Foreskin keratinocyte (primary cell): ENCODE measurements at places on chromosomes 1 and 21. TPM values are rescaled to one million over a fixed set of nuclear protein-coding genes. Genes with fewer than 3 reads are reported as not detected.

The ZP4 gene
- 2.6 and 4.5 TPM in 2 replicates for total RNA-seq

The OR2T2 gene
- total RNA-seq, result not detected in 2 replicates

The GPR25 gene
- total RNA-seq, result not detected in 2 replicates

The GRIK1 gene
- not detected in 2 replicates for total RNA-seq

The SMCP gene
- total RNA-seq, result not detected in 2 replicates

The ADCY10 gene
- total RNA-seq, result 0.14 TPM in 1 of 2 replicates, not detected in the other

The PLEKHN1 gene
- 3.0 and 4.6 TPM in 2 replicates for total RNA-seq

The KLF17 gene
- total RNA-seq, result not detected in 2 replicates

The XPR1 gene
- 25.1 and 27.6 TPM in 2 replicates for total RNA-seq

The CSDE1 gene
- 319 and 325 TPM in 2 replicates for total RNA-seq

The ZNF683 gene
- not detected in 2 replicates for total RNA-seq

The HIVEP3 gene
- total RNA-seq, result 0.71 and 0.78 TPM in 2 replicates

The SLAMF8 gene
- not detected in 2 replicates for total RNA-seq

The OR2L3 gene
- total RNA-seq, result not detected in 2 replicates

The C1QB gene
- total RNA-seq, result not detected in 2 replicates

The CD1B gene
- total RNA-seq, result not detected in 2 replicates

The RGS8 gene
- not detected in 2 replicates for total RNA-seq

The ACTL8 gene
- not detected in 2 replicates for total RNA-seq

The FAM72D gene
- 2.7 and 4.8 TPM in 2 replicates for total RNA-seq

The HSF2BP gene
- total RNA-seq, result 2.1 and 4.1 TPM in 2 replicates

The GJA9 gene
- total RNA-seq, result 0.21 and 0.27 TPM in 2 replicates

The PPIE gene
- 53.6 and 55.3 TPM in 2 replicates for total RNA-seq

The PPM1J gene
- 6.0 and 6.3 TPM in 2 replicates for total RNA-seq

The ECM1 gene
- total RNA-seq, result 59.5 and 73.1 TPM in 2 replicates

The S100A1 gene
- total RNA-seq, result not detected in 2 replicates

The LMOD1 gene
- total RNA-seq, result not detected in 2 replicates

The LRRIQ3 gene
- total RNA-seq, result 1.0 and 2.1 TPM in 2 replicates

The FAM3B gene
- not detected in 2 replicates for total RNA-seq

The PRAMEF33 gene
- not detected in 2 replicates for total RNA-seq

The USP21 gene
- total RNA-seq, result 12.2 and 14.1 TPM in 2 replicates

The LUZP1 gene
- total RNA-seq, result 57.9 and 60.7 TPM in 2 replicates

The F3 gene
- 472 and 766 TPM in 2 replicates for total RNA-seq

The ERICH3 gene
- not detected in 2 replicates for total RNA-seq

The KCND3 gene
- total RNA-seq, result 0.07 and 0.10 TPM in 2 replicates

The RSPH1 gene
- 0.11 TPM in 1 of 2 replicates, not detected in the other for total RNA-seq

The NOS1AP gene
- total RNA-seq, result 0.27 and 0.32 TPM in 2 replicates

The ZNF436 gene
- total RNA-seq, result 11.8 TPM in 2 replicates

The CSF3R gene
- not detected in 2 replicates for total RNA-seq

The LHX8 gene
- not detected in 2 replicates for total RNA-seq

The S100A14 gene
- total RNA-seq, result 1,158 and 1,223 TPM in 2 replicates

The RAB25 gene
- total RNA-seq, result 44.3 and 53.1 TPM in 2 replicates

The LCE1E gene
- 0.28 and 0.51 TPM in 2 replicates for total RNA-seq

The SLC6A17 gene
- 0.03 and 0.07 TPM in 2 replicates for total RNA-seq

The CELA3B gene
- total RNA-seq, result not detected in 2 replicates

The CHAF1B gene
- 12.0 and 14.4 TPM in 2 replicates for total RNA-seq

The AJAP1 gene
- 13.0 and 13.4 TPM in 2 replicates for total RNA-seq

The CDA gene
- 23.6 and 59.1 TPM in 2 replicates for total RNA-seq

The RGS13 gene
- total RNA-seq, result not detected in 2 replicates

The ANKRD65 gene
- 11.6 and 12.5 TPM in 2 replicates for total RNA-seq

The RGS7 gene
- total RNA-seq, result not detected in 2 replicates

The NBPF9 gene
- 22.5 and 24.1 TPM in 2 replicates for total RNA-seq

The TNFRSF14 gene
- 11.4 and 13.0 TPM in 2 replicates for total RNA-seq

The CLCA2 gene
- 118 and 162 TPM in 2 replicates for total RNA-seq

The LRRC39 gene
- total RNA-seq, result 0.11 TPM in 1 of 2 replicates, not detected in the other

The FAM72B gene
- 4.3 and 7.1 TPM in 2 replicates for total RNA-seq

The KIF26B gene
- total RNA-seq, result 1.0 and 1.9 TPM in 2 replicates
